Activated CD8-positive, alpha-beta memory T cell treated with anti-CD3 and anti-CD28 coated beads for 1 hour (primary cell): ENCODE measurements at places on chromosomes 1 and 21.

DNA sequence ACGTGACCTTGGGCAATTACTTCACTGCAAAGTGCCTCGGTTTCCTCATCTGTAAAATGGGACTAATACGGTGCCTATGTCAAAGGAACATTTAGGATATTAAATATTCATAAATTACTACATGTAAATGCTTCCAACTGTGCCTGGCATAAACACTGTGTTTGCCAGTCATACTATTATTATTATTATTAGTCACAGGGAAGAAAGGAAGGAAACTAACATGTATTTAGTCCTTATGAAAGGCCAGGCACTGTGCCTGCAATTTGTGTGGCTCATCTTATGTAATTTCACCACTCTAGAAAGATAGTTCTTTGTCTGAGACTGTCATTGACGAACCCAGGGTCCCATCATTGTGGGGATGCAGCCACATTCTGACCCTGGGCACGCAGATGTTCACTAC lies 45.0 kb downstream of the EPHB2 start:
- no peak for DNase-seq

GRCh38 chr1:207463571-207463970 lies 9.4 kb downstream of the CR2 start:
- no peak for DNase-seq

DNA sequence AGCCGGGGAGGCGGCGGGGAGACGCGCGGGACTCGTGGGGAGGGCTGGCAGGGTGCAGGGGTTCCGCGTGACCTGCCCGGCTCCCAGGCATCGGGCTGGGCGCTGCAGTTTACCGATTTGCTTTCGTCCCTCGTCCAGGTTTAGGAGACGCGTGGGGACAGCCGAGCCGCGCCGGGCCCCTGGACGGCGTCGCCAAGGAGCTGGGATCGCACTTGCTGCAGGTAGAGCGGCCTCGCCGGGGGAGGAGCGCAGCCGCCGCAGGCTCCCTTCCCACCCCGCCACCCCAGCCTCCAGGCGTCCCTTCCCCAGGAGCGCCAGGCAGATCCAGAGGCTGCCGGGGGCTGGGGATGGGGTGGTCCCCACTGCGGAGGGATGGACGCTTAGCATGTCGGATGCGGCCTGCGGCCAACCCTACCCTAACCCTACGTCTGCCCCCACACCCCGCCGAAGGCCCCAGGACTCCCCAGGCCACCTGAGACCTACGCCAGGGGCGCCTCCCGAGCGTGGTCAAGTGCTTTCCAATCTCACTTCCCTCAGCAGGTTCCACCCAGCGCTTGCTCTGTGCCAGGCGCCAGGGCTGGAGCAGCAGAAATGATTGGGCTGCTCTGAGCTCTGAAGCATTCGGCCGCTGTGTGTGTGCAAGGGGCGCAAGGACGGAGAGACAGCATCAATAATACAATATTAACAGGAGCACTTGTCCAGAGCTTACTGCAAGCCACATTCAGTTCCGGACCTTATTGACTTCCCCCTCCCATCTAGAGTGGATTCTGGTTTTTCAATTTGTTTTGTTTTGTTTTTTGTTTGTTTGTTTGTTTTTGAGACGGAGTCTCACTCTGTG lies 10.3 kb downstream of the SIM2 start:
- no peak for DNase-seq

GRCh38 chr1:3898994-3899753 lies 898 bp downstream of the C1orf174 start:
- DNase-seq = no peak

GRCh38 chr1:218964471-218965185 lies 209.1 kb upstream of the LYPLAL1 start:
- DNase-seq = no peak

- no peak for DNase-seq
Measured at GRCh38 chr1:209497729-209498128, 85.8 kb upstream of the CAMK1G start.

DNA sequence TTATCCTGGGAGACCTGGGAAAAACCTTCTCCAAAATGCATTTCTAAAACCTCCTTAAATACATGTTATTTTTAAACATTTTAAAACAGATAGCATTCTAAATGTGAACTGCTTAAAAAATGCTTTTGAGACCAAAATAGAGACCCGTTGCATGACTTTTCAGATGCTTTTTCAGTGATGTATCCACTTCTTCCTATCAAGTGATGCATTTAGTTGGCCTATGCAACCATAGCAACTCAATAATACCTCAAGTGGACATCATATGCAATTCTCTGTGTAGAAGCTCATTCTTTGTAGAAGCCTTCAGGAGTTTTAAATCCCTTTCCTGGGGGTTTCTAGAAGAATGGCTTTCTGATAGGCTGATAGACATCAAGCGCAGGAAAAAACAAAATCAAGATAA lies 94.5 kb upstream of the RAVER2 start:
- DNase-seq = no peak

DNA sequence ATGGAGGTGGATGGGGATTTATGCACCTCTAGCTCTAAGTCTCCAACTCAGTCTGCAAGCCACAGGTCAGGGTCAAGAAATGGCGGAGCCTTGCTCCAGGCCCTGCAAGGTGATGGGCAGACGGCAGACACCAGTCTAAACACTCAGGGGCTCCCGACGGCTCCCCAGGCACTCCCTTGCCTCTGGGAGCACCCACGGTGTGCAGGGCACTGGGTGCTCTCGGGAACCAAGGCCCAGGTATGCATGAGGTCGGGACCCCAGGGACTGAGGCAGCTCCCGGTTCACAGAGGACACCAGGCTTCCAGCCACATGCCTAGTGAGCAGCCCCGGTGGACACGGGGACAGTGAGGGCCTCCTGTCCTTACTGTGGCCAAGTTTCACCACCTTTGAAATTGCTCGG lies 53.1 kb upstream of the TTC34 start:
- DNase-seq = no peak

- DNase-seq = no peak
Measured at GRCh38 chr1:36529769-36530260, 47.1 kb upstream of the CSF3R start.

DNA sequence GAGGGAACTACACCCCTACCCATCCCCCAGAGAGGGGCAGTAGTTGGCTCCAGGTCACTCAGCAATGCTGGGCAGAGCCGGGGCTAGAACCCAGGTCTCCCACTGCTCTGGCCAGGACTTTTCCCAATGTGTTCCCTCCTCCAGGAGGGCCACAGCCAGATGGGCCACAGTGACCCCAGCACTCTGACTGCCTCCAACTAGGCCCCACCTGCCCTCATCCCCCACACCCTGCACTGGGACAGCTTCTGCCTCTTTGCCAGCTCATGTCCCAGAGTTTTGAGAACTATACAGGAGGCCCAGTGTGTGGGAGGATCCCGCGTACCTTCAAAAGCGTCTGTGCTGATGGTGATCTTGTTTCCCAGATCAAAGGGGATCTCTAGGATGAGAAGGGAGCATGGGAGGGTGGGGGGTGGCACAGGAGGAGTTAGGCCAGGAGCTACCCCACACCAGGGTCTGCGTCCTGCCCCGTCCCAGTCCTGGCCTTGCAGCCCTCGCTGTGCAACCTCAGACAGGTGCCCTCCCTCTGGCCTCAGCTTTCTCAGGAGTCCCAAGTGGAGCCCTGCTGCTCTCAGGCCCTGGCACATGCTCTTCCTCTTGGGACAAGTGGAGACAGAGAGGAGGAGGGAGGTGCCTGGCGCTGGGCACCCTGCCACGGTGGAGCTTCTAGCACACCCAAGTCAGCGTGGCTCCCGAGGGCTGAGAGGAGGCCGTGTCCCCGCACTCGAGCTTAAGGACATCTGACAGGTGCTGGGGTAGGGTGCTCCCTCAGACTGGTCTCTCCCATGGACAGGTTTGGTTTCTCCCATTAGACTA lies 22.0 kb downstream of the MYOM3 start:
- no peak for DNase-seq

- no peak for DNase-seq
Measured at GRCh38 chr21:17789656-17790055, 29.5 kb downstream of the C21orf91 start.

DNA sequence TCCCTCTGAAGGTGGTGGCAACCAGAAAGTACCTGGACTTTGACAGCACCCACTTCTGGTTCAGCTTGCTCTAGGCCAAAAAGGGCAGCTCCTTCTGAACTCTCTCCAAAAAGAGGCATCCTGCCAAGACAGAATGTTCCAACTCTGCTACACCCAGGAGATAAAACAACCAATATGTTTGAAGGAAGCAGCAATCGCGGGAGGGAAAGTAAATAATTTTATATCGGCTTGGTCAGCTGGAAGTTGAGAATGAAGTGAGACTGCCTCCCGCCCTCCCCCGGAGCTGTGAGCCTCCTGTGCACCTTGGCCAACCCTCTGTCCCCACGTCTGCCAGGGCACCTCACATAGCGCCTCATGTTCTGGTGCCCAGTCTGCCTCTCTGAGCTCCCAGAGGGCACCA lies 130.3 kb upstream of the ATP1A1 start:
- DNase-seq = no peak
